Fibroblast of pulmonary artery (primary cell): ENCODE measurements at places on chromosomes 5 and 9.
A peak's percentile ranks its signal among the peaks of the same experiment; 100 is the strongest.

DNA sequence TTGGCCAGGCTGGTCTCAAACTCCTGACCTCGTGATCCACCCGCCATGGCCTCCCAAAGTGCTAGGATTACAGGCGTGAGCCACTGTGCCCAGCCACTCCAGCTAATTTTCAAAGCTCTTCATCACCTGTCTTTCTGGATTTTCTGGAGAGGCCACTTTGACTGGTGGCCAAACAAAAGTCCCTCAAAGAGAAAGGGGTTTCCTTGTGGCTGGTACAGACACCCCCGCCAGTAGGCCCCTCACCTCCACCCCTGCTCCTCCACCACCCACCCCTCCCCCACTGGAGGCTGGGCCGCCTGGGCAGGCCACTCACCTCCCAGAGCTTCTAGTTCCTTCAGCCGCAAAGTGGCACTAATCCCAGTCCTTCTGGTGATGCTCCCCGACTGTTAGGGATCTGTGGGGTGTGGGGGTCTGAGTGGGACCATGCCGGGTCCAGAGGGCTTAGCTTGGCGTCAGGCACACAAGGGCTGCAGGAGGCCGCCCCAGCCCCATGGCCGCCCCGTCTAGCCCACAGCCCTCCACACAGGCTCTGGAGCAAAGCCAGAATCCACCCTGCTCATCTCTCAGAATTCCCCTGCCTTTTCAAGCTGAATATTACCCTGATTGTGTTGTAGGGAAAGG is 182.0 kb upstream of the IER5L start:
- DNase-seq: no peak

GRCh38 chr5:14267991-14268708 is 125.0 kb downstream of the TRIO start:
- peak; percentile 49 for DNase-seq

- DNase-seq: peak; percentile 35
Observed at GRCh38 chr5:36152324-36153297, 700 bp downstream of the SKP2 start.

DNA sequence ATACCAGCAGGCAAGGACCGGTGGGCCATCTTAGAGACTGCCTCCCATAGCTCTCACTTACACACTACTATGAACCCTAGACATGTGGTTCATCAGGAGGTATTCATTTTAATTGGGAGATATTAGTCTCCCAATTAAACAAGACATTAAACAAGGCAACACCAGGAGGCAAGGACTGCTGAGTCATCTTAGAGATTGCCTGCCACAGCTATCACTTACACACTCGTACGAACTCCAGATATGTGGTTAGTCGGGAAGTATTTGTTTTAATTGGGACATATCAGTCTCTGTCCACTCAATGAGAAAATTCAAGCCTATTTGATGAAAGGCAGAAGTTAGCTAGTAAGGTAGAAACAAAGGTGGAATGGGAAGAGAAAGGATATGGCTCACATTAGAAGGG is 343.9 kb downstream of the NFIB start:
- peak; percentile 33 for DNase-seq

DNA sequence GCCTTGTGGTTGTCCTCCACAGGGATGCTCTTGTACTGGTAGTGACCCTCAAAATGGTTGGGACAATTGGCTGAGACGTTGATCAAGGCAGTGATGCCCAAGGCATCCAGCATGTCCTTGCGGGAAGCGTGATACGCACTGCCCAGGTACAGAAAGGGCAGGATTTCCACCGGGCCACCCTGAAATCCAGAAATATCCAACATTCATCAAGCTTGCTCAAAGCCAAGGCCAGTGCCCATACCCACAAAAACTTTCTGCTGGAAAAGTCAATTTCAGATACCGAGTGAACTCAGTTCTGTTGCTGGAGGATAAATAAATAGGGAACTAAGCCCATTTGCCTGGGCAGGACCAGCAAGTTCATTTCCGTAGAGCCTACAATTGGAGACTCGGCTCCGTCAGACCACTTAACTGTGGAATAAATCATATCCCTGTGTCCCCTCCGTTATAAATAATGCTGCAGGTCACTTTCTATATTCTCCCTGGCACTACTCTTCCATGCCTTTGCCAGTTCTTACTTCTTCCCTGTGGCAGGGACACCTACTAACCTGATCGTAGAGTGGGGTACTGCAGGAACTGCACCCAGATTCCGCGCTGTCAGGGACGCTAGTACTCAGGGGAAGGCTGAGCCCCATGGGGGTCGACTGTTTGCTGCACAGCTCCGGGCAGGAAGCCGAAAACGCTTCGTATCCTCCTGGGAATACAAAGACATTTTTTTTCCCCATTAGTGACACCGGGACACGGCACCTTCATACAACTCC is 1.2 kb downstream of the DUSP1 start:
- peak; percentile 70 for DNase-seq

DNA sequence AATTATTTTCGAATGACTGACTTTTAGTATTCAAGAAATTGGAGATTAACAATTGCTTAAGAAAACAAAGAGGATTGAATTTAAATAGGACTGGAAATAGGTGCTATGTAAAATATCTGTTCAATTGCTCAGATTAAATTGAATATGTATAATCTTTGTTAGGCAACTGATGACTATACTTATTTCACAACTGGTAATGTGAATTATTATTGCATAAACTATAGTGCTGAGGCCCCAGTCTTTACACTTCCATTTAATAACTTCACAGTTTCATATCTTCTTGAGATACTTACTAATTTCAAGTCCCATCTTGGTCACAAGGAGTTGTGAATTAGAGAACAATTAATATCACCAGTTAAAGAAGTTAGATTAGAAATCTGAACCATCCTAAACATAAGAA is 16.7 kb downstream of the CEP78 start:
- DNase-seq: no peak

GRCh38 chr5:14503681-14504331 is 77.8 kb upstream of the OTULINL start:
- no peak for DNase-seq

GRCh38 chr9:121527371-121527770 is 27.7 kb upstream of the GGTA1 start:
- DNase-seq: no peak

DNA sequence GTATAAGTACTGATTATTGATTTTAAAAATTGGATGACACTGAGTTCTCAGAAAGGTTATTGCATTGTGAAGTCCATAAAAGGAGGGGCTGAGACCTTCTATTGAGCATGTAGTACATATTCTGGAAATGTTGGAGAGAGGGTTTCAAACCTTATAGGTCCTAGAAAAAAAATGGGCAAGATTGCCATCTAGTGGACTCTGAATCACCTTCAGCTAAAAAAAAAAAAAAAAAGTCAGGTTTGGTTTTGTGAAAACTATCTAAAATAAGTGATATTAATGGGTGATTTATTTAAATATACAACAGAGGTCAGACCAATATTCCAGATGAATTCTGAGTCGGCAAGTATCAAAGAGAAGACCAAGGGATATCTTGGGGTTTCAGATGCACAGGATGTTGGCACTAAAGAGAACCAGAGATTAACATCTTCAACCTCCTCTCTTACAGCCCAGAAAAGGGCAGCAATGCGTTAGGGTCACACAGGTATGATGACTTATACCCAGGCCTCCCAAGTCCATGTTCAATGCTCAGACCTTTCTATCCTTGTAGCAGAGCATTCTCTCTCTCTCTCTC is 109.8 kb upstream of the NMUR2 start:
- peak; percentile 32 for DNase-seq

- DNase-seq: no peak
Observed at GRCh38 chr5:143716881-143717280, 95.1 kb upstream of the HMHB1 start.

- no peak for DNase-seq
Observed at GRCh38 chr9:33177639-33178038, 10.5 kb upstream of the B4GALT1 start.

DNA sequence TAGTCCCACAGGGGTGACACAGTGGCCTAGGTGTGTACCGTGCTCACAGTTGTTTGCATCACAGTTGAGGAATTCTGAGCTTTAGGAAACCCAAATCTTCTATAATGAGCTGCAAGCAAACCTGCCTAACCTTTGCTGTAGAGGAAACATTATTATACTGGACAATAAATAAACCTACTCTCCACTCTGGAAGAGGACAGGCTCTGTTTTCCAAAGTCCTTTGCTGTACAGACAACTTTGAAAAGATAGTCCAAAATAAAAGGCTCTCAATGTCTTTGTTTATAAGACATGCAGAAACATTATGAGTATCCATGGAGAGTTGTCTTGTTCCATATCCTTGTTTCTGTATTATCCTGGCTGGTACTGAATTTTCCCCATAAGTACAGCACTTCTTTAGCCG is 29.4 kb downstream of the ZNF131 start:
- DNase-seq: no peak

DNA sequence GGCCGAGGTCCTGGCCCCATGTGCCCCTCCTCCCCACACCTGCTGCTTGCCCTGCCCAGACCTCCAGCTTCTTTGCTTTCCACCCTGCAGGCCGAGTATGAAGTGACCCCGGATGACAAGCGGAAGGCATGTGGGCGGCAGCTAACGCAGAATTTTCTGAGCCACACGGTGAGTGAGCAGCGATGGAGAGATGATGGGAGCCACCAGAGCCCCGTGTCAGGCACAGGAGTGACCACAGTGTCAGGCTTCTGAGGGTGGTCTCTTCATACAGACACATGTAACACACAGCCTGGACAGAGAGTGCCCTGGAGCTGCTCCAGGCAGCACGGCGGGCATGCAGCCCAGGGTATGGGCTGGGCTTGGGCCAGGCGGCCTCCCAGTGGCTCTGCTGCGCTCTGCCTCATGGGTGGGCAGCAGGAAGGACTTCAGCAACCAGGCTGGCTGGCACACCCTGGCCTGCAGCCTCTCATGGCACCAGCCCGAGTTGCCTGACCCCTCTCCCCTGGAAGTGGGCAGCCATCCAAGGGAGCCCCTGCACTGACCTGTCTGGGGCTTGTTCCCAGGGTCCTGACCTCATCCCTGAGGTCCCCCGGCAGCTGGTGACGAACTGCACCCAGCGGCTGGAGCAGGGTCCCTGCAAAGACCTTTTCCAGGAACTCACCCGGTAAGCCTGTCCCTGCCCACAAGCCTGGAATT is 5.8 kb downstream of the GRK6 start:
- no peak for DNase-seq

DNA sequence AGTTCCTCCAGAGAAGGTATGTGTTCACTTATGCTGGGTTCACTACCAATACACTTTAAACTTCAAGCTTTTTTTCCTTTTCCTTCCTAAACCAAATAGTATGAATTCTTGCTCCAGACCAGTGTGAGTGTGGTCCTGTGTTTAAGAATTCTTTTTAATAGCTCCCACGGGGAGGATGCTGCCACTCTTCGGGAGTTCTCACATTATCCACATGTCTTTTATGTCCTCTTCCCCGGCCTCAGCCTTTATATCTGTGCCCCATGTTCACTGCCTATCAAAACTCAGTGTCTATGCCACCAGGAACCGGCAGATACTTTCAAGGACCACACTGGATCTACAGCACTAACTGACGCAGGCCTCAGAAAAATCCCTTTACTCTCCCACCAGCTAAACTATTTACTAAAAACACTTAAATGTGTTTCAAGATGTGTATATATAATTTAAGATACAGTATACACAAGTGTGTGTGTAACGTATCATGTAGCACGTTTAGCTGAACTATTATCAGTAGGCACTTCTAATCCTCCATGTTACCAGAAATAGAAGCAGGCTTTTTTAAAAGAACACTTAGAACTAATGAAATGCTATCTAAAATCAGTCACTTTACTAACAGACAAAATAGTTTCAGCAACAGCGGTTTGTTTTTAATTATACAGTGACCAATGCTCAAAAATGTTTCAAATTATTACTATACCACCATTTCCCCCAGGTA is 88.0 kb downstream of the PLPP1 start:
- DNase-seq: no peak

DNA sequence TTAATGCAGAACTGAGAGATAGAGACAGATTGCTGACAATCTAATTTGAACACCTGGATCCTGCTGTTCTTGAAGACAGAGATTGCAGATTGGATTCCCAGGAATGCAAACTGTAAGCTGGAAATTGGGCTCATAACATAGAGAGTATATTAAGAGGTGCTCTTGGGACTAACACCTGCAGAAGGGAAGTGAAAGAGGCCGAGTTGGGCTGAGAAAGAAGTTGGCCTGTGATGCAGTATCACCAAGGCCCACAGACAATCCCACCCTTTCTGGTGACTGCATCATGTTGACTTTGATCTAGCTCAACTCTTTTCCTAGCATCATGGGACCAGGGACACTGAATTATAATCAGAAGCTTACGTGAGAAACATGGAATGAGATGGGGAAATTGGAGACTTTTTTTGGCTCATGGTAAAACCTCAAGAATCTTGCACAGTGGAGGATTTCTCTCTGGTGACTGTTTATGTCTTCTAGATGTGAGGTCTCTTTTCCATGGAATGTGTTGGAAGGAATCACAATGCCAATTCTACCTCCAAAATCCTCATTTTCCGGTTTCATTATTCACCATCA is 36.5 kb upstream of the NUDT12 start:
- DNase-seq: no peak

- DNase-seq: no peak
Observed at GRCh38 chr5:94360382-94361130, 257.8 kb downstream of the KIAA0825 start.

DNA sequence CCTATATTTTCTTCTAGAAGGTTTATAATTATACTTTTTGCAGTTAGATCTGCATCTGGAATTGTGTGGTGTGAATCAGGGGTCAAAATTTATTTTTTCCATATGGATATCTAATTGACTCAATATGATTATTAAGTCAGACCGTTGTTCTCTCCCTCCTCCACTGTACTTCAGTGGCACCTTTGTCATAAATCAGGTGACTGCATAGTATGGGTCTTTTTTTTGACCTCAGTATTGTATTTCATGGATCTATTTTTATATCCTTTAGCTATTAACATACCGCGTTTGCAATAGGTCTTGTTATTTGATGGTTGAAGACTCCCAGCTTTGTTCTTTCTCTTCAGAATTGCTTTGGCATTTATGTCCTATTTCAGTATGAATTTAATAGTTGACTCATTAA is 107.4 kb downstream of the BOD1 start:
- no peak for DNase-seq

DNA sequence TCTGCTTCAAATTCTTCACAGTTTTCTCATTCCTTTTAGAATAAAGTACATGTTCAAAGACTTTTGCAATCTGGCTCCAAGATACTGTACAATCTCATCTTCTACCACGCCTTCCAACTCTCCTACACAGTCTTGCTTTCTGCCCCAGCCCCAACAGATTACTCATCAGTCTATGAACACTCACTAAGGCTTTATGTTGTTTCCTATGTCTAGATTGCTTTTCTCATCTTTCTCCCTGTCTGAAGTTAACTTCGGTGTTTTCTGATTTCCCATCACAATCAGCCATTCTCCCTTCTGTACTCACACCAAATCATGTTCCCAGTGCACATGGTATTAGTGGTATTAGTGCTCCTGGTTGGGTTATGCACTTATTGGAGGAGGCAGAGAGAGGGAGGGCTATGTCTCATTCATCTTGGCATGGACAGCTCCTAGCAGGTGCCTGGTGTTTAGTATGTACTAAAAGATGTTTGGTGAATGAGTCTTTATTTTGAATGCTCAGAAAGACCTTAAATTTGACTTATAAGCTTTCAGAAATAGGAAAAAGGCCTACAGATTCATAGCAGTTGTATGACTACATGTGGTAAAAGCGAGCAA is 44.0 kb upstream of the ZNF608 start:
- DNase-seq: peak; percentile 50

GRCh38 chr5:130875656-130876055 is 289.4 kb downstream of the HINT1 start:
- DNase-seq: no peak
